ENCODE measurements at places on chromosomes 3 and 15. TPM values are rescaled to one million over a fixed set of nuclear protein-coding genes. Genes with fewer than 3 reads are reported as not detected.

Gene UROC1
- not detected for total RNA-seq

Gene IQCF5
- total RNA-seq = not detected

Gene KCNAB1
- not detected for total RNA-seq

Gene GOLGA8M
- total RNA-seq = not detected

Gene POLQ
- 7.4 TPM for total RNA-seq

Gene KY
- total RNA-seq = 0.13 TPM

Gene TMOD2
- 0.93 TPM for total RNA-seq

Gene GHRL
- not detected for total RNA-seq

Gene CYP19A1
- 0.41 TPM for total RNA-seq

Gene FAM81A
- 13.4 TPM for total RNA-seq

Gene PRSS50
- total RNA-seq = not detected

Gene GJD2
- not detected for total RNA-seq

Gene ACKR2
- total RNA-seq = not detected

Gene ABI3BP
- total RNA-seq = 0.91 TPM

Gene DMXL2
- 20.3 TPM for total RNA-seq

Gene KAT2B
- 7.3 TPM for total RNA-seq

Gene RPL29
- total RNA-seq = 1,309 TPM

Gene CLRN1
- total RNA-seq = not detected

Gene TMEM45A
- total RNA-seq = 2.6 TPM

Gene SH3BP5
- 16.4 TPM for total RNA-seq

Gene ZNF80
- not detected for total RNA-seq

Gene FES
- 1.2 TPM for total RNA-seq

Gene TBC1D23
- total RNA-seq = 15.3 TPM

Measured in A549 treated with GW870086 at 1 μM for 4 hours (cell line).